AG09309 (cell line): ENCODE measurements at places on chromosomes 5 and 9.

DNA sequence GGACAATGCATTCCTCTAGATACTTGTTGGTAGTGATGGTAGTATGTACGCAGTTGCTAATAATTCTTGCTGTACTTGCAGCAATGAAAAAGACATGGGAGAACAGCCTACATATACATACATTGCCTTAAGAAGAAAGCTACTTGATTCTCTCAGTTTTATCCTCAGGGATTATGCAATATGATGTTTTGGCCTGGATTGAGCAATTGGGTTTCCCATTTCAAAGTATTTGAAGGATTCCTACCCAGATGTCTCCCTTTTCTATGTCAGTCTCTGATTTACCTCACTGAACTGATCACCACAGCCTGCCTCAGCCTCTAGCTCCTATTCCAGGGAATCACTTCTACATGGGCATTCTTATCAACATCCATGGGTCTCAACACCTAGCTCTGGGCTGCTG is 210.1 kb upstream of the CDH10 start:
- no peak for DNase-seq

DNA sequence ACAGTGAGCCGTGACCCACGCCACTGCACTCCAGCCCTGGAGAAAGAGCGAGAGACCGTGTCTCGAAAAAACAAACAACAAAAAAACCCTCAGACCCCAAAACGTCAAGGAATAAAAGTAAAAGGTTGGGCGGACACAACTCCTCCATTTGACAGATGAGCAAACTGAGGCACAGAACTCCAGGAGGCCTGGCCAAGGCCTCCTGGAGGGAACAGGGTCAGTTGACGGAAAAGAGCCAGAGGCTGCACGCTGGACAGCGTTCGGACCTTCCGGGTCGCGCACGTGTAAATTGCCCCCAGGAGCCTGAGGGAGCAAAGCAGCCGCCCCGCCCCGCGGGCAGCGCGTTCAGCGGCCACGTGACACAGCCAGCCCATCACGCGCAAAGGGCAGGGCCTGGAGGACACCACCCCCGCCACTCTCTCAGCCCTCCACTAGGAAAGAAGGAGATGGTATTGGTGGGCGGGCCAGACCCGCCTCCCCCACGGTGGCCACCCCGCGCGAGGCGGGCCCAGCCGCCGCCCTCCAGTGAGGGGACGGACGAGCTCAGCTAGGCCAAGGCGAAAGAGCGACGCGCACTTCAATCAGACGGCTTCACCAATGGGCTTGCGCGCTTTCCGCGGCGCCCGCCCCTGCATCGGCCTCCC is 81.5 kb downstream of the PTPDC1 start:
- DNase-seq = peak; percentile 97

GRCh38 chr9:80867731-80868130 is 821.6 kb downstream of the TLE1 start:
- peak; percentile 44 for DNase-seq

DNA sequence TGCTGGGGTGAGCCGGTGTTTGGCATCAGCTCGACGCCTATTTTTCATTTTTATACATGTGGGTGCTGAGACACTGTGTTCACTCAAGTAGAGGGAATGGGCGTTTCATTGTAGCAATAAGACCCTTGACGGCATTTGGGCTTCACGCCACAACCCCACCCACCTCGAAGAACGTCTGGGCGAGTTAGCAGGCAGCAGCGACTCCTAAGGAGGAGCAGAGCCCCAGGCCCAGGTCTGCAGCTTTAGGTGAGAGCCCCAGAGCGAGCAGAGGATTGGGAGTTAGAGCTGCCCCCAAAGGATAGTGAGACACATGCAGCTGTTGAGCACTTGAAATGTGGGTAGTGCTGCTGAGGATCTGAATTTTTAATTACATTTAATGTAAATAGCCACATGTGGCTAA is 1.6 kb upstream of the ZFP62 start:
- DNase-seq = no peak

DNA sequence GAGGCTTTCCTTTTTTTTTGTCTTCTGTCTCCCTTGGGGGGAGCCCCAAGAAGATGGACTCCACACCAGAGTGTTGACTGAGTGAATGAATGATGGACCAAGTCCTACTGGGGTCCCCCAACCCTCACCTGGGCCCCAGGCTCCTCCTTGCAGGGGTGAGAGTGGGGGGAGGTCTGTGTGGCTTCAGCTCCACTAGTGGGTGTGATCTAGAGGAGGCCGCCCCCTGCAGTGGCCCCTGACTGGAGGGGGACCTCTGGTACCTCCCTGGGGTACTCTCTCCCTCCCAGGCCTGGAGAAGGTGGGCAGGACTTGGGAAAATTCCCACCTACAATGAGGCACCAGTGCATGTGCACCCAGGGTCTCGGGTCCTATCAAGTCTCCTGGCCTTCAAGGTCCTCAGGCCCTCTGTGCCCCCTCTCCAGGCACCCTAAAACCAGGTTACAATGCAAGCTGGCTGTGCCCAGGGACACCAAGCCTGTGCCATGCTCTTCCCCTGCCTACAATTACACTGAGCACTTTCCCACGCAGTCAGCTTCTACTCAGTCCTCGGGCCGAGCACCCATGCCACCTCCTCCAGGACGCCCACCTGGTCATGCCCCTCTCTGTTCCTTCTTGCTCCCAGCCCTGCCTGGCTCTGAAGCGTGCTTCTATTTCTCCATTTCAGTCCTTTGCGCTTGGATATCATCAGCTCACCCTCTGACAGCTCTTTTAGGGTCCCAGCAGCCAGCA is 117.2 kb upstream of the PHYKPL start:
- no peak for DNase-seq

- no peak for DNase-seq
These were observed 40.2 kb downstream of the YIPF5 start for GRCh38 chr5:144130306-144130705.

- no peak for DNase-seq
These were observed 254.6 kb downstream of the AOPEP start for GRCh38 chr9:94980947-94981722.

- DNase-seq = no peak
These were observed 104.0 kb downstream of the MTX3 start for GRCh38 chr5:79886925-79887655.

GRCh38 chr5:128513806-128514205 is 24.2 kb downstream of the FBN2 start:
- no peak for DNase-seq

- no peak for DNase-seq
These were observed 923 bp downstream of the SPATA6L start for GRCh38 chr9:4665357-4665756.

- no peak for DNase-seq
These were observed 17.6 kb upstream of the MTMR12 start for GRCh38 chr5:32330126-32330971.

- no peak for DNase-seq
These were observed 65.7 kb upstream of the ANKH start for GRCh38 chr5:14937254-14937653.

GRCh38 chr9:79989079-79989478 is 417.3 kb downstream of the TLE4 start:
- DNase-seq = no peak

DNA sequence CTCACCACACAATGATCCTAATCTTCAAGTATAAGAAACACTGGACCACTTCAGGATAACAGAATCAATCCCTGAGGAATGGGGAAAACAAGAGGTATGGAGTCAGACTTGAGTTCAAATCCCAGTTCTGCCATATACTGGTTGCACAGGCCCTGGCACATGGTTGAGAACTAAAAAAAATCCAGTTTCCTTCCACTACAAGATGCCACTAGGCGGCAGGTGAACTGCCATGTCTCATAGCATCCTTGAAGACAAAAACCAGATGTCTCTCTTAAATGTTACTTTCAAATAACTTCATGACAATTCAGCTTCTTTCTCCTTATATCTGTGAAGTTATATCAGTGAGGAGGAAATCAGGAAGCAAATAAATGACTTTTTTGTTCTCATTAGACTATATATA is 11.0 kb downstream of the DEPDC1B start:
- no peak for DNase-seq

DNA sequence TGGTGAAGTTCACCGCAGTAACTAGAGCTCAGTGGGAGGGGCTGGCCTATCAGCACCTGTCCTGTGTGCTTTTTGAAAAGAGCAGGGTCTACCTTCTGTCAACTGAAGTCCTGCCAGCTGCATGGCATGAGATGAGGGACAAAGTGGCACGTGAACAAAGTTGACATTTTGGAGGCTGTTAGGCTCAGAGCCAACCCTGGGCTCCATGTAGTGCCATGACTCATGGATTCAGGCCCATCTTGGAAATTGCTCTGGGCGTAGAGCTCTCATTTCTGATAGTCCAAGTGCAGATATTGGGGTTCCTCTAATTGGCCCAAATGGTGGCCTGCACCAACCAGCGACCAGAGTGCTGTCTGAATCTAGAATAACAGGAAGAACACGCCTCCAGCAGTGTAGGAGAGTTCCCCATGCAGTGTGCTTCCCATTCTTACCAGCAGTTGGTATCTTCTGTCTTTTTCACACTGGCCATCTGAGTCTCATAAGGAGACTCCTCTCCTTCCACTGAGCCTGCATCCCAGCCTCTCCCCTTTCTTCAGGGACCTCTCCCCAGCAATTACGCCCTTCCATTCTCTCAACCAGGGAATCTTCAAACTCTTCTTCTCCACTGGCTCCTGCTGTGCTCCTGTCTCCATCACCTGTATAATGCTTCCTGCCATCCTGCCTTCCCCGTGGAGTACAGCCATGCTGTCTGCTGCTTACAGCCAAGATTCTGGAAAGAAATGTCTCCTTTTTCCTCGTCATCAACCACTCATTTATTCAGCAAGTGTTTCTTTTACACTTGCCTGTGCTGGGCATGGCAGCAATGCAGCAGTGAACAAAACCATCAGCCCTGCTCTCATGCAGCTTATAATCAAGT is 30.4 kb downstream of the IRF1 start:
- no peak for DNase-seq

DNA sequence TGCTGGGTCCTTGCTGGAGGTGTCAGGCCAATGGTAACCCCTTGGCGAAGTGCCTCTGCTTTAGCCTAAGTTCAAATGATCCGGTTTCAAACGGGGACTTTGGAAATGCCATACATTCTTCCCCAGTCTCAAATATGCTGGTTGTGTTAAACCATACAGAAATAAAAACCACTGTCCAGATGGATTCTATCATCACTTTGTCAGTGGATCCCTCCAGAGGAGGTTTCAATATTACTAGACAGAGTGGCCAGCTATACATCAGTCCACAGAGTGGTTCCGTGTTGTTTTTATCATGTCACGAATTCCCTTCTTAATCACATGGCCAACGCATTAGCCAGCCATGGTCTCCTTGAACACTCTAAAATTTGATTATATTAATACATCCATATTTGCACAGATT is 7.3 kb upstream of the RANBP17 start:
- no peak for DNase-seq

GRCh38 chr5:105882956-105883481 is 1787.7 kb downstream of the EFNA5 start:
- DNase-seq = no peak

GRCh38 chr9:15982182-15982581 is 429.3 kb downstream of the CCDC171 start:
- DNase-seq = no peak

DNA sequence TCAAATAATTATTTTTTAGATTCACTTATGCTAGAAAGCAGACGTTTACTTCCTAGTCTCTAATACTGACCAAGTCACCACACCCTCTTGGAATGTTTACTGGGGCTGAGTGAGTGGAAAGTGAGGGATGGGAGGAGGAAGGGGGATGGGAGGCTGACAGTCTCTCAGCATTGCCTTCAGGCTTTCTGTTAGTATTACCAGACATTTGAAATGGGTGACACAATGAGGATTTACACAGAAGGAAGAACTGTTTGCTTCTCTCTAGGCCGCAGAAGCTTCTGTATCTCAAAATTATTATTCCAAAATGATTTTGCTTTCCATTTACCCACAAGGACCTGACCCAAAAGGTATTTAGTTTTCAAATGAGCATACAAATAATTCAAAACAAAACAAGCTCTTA is 232.8 kb upstream of the ZNF608 start:
- no peak for DNase-seq

DNA sequence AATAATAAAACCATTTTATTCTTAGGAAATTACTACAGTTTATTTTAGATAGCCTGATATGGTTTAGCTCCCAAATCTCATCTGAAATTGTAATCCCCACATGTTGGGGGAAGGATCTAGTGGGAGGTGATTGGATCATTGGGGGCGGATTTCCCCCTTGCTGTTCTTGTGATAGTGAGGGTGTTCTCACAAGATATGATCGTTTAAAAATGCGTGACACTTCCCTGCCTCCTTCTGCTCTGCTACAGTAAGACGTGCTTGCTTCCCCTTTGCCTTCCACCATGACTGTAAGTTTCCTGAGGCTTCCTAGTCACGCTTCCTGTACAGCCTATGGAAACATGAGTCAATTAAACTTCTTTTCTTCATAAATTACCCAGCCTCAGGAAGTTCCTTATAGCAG is 122.4 kb upstream of the FGF10 start:
- DNase-seq = no peak

GRCh38 chr5:175579742-175580432 is 78.0 kb upstream of the HRH2 start:
- peak; percentile 28 for DNase-seq

GRCh38 chr5:88507261-88507660 is 238.6 kb upstream of the TMEM161B start:
- no peak for DNase-seq

DNA sequence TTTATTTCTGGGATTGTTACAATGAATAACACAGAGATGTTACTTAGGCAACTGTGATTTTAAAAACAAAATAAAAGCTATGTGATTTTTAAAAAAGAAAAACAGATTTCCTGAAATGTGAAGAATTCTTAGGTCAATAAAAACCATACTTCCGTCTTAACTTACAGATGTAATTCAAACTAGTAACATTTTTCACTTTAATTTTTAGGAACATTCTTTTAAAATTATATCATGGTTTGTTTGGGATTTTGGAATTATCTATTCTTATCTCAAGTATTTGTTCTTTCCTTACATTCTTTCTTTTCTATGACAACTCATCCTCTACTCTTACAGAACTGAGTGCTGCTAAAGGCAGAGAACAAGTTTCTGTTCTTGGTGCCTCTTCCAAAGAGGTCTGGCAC is 159.5 kb downstream of the RAPGEF6 start:
- DNase-seq = no peak

DNA sequence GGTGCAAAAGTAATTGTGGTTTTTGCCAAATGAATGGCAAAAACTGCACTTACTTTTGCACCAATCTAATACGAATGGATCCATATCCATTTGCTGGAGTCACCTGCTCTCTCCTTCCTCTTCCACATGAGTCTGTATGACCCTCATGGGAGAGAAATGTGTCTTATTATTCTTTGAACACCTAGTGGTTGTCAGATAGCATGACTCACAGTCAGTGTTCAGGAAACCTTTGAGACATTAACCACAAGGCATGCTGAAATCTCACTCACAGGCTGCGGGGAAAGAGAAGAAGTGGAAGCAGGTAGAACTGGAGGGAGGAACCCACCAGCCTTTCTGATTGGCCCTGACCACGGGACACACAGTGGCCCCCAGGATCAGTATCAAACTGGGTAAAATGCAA is 222.8 kb upstream of the KLF4 start:
- no peak for DNase-seq

- DNase-seq = no peak
These were observed 67.1 kb upstream of the UNC5A start for GRCh38 chr5:176743136-176743861.

- no peak for DNase-seq
These were observed 15.5 kb upstream of the LAMC3 start for GRCh38 chr9:130993303-130994030.

- no peak for DNase-seq
These were observed 179.8 kb downstream of the SLC12A2 start for GRCh38 chr5:128263357-128263756.

GRCh38 chr5:174343826-174344225 is 298.3 kb downstream of the NSG2 start:
- no peak for DNase-seq

GRCh38 chr5:132319975-132320374 is 25.8 kb downstream of the SLC22A4 start:
- DNase-seq = no peak

GRCh38 chr9:93597142-93597706 is 20.8 kb downstream of the PHF2 start:
- no peak for DNase-seq
